ENCODE measurements at places on chromosomes 11 and 22. TPM values are rescaled to one million over a fixed set of nuclear protein-coding genes. Genes with fewer than 3 reads are reported as not detected.
A peak's percentile ranks its signal among the peaks of the same experiment; 100 is the strongest.

The APOBEC3H gene
- total RNA-seq = not detected

The OR2AG2 gene
- total RNA-seq = 0.35 TPM

The C11orf65 gene
- total RNA-seq = not detected

The PLCB3 gene
- total RNA-seq = 39.7 TPM

The DEUP1 gene
- not detected for total RNA-seq

The NCR3LG1 gene
- 9.7 TPM for total RNA-seq

The SYNGR1 gene
- 12.9 TPM for total RNA-seq

The CCDC87 gene
- total RNA-seq = 0.68 TPM

DNA sequence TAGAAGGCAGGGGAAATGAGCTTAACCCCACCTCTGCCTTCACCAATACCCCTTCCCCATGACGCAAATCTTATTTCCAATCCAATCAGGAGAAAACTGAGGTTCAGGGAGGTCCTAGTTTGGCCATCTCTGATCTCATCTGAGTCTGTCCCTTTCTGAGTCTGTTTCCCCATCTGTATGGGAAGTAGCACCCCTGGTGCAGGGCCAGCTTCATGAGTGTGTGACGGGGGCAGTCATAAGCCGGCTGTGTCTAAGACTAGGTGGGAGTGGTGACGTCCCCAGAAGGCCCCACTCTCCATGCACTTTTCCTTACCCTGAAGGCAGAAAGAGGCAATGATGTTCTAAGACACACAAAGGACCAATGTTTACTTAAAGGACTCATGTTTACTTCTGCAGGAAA is 72.3 kb downstream of the MN1 start:
- peaks cover 18% of the 10 kb centered on the region for H3K4me1 ChIP-seq
- H3K4me3 ChIP-seq = no peak overlapping the region
- H3K36me3 ChIP-seq = no peaks in the 10 kb centered on the region

GRCh38 chr11:72696866-72697700 is 22.9 kb upstream of the PDE2A start:
- H3K27me3 ChIP-seq = no peaks in the 10 kb centered on the region
- no peak for DNase-seq
- no peaks in the 10 kb centered on the region for H3K4me1 ChIP-seq
- no peak overlapping the region for H3K27ac ChIP-seq
- H3K36me3 ChIP-seq = peaks cover 74% of the 10 kb centered on the region

GRCh38 chr11:14949437-14950147 is 22.6 kb downstream of the CALCA start:
- DNase-seq = no peak
- H3K27me3 ChIP-seq = no peaks in the 10 kb centered on the region
- H3K4me3 ChIP-seq = no peak overlapping the region
- H3K27ac ChIP-seq = no peak overlapping the region

DNA sequence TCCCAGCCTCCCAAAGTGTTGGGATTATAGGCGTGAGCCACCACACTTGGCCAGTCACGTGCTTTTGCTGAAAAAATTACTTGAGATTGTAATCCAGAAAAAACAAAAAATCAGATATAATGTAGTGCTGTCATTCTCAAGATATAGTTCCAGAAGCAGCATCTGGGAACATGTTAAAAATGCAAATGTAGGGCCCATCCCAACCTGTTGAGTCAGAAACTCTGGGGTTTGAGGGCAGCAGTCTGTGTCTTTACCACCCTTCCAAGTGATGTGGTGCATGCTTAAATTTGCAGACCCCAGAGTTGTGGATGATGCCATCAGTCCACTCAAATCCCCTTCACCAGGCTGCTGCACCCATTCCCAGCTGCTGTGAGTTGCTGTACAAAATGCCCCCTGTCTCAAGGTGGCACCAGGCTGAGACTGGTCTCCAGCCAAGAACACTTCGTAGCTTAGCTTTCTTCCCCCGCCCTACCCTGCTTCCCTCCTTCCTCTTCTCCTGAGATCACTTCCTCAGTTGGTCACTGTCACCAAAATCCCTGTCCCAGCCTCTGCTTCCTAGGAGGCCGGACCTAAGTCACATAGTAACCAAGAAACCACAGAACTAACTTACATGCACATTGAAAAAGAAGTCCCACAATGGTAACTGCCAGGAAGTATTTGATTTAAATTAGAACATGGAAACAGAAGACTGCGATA is 18.2 kb upstream of the ARRB1 start:
- no peaks in the 10 kb centered on the region for H3K36me3 ChIP-seq
- no peaks in the 10 kb centered on the region for H3K27me3 ChIP-seq
- H3K4me1 ChIP-seq = no peaks in the 10 kb centered on the region
- H3K27ac ChIP-seq = no peak overlapping the region
- H3K4me3 ChIP-seq = no peak overlapping the region

- no peak overlapping the region for H3K4me3 ChIP-seq
- no peak overlapping the region for H3K27ac ChIP-seq
- no peaks in the 10 kb centered on the region for H3K27me3 ChIP-seq
- DNase-seq = no peak
- H3K4me1 ChIP-seq = no peaks in the 10 kb centered on the region
Observed at GRCh38 chr11:94199136-94200130, 70.8 kb downstream of the PANX1 start.

DNA sequence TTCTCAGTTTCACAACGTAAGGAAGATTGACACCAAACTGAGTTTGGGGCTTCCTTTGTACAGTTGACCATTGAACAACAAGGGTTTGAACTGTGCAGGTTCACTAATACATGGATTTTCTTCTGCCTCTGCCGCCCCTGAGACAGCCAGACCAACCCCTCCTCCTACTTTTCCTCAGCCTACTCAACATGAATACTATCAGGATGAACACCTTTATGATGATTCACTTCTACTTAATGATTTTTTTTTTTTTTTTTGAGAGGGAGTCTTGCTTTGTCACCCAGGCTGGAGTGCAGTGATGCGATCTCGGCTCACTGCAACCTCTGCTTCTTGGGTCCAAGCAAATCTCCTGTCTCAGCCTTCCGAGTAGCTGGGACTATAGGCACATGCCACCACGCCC is 14.6 kb downstream of the RBM4 start:
- no peak for DNase-seq
- no peaks in the 10 kb centered on the region for H3K27me3 ChIP-seq
- no peak overlapping the region for H3K27ac ChIP-seq
- peaks cover 23% of the 10 kb centered on the region for H3K36me3 ChIP-seq
- H3K4me3 ChIP-seq = no peak overlapping the region
- no peaks in the 10 kb centered on the region for H3K4me1 ChIP-seq

GRCh38 chr22:46580940-46581537 is 39.1 kb upstream of the GRAMD4 start:
- H3K4me1 ChIP-seq = peaks cover 15% of the 10 kb centered on the region
- no peak overlapping the region for H3K4me3 ChIP-seq
- H3K36me3 ChIP-seq = no peaks in the 10 kb centered on the region
- no peaks in the 10 kb centered on the region for H3K27me3 ChIP-seq

DNA sequence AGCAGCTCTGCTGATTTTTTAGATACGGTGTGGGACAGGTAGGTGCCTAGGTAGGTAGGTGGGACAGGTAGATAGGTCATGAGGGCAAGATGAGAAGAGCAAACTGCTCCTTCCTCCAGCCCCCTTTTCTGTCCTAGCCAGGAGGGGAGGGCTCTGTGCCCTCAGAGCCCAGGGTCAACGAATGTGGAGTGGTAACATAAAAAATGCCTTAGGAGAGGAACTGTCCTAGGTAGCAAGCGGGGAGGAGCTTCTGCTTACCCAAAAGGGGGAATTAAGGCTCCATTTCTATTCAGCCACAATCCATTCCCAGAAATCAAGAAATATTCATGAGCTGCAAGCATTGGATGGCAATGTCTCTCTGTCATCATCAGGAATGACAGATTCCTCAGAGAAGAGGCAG is 234.8 kb downstream of the GRIK4 start:
- no peak overlapping the region for H3K27ac ChIP-seq
- H3K36me3 ChIP-seq = no peaks in the 10 kb centered on the region
- no peaks in the 10 kb centered on the region for H3K4me1 ChIP-seq
- no peak overlapping the region for H3K4me3 ChIP-seq

- H3K27ac ChIP-seq = no peak overlapping the region
- no peaks in the 10 kb centered on the region for H3K27me3 ChIP-seq
- no peak overlapping the region for H3K4me3 ChIP-seq
- H3K4me1 ChIP-seq = peaks cover 6% of the 10 kb centered on the region
- DNase-seq = no peak
Observed at GRCh38 chr11:5364214-5364613, 12.9 kb downstream of the OR51B6 start.

DNA sequence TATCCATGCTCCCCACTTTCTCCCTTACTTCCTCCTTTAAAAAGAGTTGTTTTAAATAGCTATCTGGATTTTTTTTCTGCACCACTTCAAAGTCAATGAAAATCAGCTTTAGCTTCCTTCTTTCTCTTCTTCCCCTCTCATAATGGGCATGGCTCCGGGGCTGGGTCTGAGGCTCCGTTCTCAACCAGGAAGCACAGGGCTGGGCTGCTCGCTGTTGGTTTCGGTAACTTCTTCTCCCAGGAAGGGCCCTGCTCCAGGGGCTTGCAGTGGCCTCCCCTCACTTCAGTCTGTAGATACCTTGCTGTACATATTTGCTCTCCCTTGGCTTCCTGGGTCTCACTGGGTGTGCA is 23.8 kb downstream of the MICAL2 start:
- no peaks in the 10 kb centered on the region for H3K27me3 ChIP-seq
- peaks cover 96% of the 10 kb centered on the region for H3K4me1 ChIP-seq
- H3K4me3 ChIP-seq = no peak overlapping the region
- DNase-seq = no peak
- H3K36me3 ChIP-seq = peaks cover 5% of the 10 kb centered on the region

- no peaks in the 10 kb centered on the region for H3K27me3 ChIP-seq
- DNase-seq = no peak
- no peaks in the 10 kb centered on the region for H3K4me1 ChIP-seq
- H3K36me3 ChIP-seq = no peaks in the 10 kb centered on the region
Observed at GRCh38 chr11:127531167-127531566, 530.6 kb upstream of the KIRREL3 start.

- H3K36me3 ChIP-seq = no peaks in the 10 kb centered on the region
- no peaks in the 10 kb centered on the region for H3K27me3 ChIP-seq
- DNase-seq = no peak
- peaks cover 37% of the 10 kb centered on the region for H3K4me1 ChIP-seq
- H3K4me3 ChIP-seq = no peak overlapping the region
Observed at GRCh38 chr11:96144553-96144952, 198.4 kb downstream of the MAML2 start.

DNA sequence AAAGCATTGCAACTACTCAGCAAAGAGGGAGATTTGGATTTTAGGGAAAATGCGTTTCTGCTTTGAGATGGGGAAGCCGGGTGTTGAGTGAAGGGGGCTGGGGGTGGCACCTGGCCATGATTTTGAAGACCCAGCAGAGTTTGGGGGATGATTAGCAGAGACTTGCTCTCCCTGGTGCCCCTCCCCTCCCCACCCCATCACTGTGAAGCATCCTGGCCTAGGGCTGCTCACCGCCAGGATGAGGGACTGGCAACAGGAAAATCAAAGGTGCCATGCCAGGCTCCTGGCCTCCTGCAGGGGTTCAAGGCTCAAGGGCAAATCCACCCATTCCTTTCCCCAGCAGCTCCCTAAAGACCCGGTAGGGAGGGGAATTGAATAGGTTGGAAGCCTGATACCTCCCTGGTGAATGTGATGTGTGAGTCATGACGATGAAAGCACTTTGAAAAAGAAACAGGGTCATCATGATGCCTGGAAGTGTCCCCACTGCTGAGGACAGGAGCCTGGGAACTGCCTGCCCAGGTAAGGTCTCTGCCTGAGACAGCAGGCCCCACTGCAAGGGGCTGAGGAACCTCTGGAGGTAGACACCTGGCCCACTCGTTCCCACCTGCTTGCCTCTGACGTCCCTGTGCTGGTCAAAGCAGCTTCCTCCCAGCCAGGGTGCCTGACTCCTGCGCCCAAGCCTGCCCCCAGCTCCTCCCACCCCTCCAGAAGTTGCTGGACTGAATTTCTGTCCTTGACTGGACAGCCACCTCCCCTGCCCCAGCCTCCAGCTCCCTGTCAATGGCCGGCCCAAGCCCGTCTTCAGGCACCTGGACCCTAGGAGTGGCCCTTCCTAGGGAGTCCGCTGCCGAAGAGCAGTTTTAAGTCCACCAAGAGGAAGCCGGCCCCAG is 1.7 kb downstream of the CHST1 start:
- no peak overlapping the region for H3K27ac ChIP-seq
- DNase-seq = no peak
- H3K36me3 ChIP-seq = no peaks in the 10 kb centered on the region
- H3K27me3 ChIP-seq = no peaks in the 10 kb centered on the region
- H3K4me3 ChIP-seq = peak overlapping the region; percentile 93

GRCh38 chr11:123143476-123143875 is 51.6 kb downstream of the CLMP start:
- H3K27ac ChIP-seq = no peak overlapping the region
- H3K36me3 ChIP-seq = no peaks in the 10 kb centered on the region
- DNase-seq = no peak
- no peak overlapping the region for H3K4me3 ChIP-seq

GRCh38 chr11:104999721-105000120 is 23.2 kb downstream of the CASP5 start:
- no peak overlapping the region for H3K4me3 ChIP-seq
- DNase-seq = no peak
- no peaks in the 10 kb centered on the region for H3K4me1 ChIP-seq
- no peaks in the 10 kb centered on the region for H3K27me3 ChIP-seq

DNA sequence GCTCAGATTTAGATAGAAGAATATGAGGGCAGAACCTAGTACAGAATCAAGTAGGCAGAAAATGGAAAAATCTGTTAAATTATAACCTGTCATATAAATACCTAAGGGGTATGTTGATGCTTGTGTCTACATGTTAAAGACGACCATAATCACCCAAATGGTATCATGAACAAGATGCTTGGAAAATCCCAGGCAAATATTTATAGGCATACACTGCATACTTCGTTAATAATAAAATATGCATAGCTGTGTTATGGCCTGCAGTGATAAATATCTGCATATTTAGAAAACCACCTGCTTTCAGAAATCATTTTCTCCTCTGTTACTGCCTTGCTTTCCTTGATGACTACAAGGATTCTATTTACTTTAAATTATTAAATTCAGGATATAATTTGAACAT is 18.9 kb upstream of the DDX10 start:
- H3K27me3 ChIP-seq = no peaks in the 10 kb centered on the region
- no peaks in the 10 kb centered on the region for H3K36me3 ChIP-seq
- H3K27ac ChIP-seq = no peak overlapping the region

DNA sequence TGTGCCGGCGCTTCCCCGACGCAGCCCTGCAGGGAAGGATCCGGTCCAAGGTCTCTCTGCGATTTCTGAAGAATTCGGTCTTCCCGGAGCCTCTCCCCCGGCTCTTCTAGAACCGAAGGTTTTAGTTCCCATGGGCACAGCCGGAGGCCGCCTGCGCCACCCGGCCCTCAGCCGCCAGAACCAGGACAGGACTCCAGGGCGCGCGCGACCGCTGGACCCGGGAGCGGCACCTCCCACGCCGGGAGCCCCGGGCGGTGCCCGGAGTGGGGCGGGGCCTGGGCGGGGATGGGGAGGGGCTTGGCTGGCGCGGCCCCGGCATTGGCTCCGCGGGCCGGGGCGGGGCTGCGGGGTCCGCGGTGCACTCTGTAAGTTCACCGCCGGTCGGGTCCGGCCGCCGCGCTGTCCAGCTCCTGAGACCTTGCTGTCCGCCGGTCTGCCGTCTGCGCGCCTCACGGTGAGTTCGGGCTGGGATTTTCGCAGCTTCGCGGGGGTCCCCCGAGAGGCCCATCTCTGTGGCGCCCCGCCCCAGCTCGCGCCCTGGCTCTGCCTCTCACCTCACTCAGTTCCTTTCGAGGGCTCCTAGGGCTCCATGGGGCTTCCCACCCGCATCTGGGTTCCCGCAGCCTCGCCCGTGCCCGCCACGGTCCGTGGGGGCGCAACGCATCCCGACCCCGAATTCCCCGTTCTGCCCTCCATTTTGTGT is at the start of gene CDC42EP2:
TSS of gene CDC42EP2 (plus strand) at position 366 of the 703 bp plus-strand sequence. CDS start 6,033 bp downstream, outside the sequence.
- no peak for DNase-seq
- peak within 1 kb of the TSS; percentile 99 for H3K4me3 ChIP-seq
- peaks cover 27% of the 10 kb centered on the region for H3K4me1 ChIP-seq
- H3K27ac ChIP-seq = peak within 1 kb of the TSS; percentile 81

GRCh38 chr22:36343070-36343719 is 44.6 kb downstream of the MYH9 start:
- peak overlapping the region; percentile 91 for H3K27ac ChIP-seq
- no peak overlapping the region for H3K4me3 ChIP-seq
- no peak for DNase-seq
- H3K27me3 ChIP-seq = no peaks in the 10 kb centered on the region
- peaks cover 65% of the 10 kb centered on the region for H3K4me1 ChIP-seq

Data from thoracic aorta (tissue), 2 donors.